ENCODE measurements at places on chromosomes 4 and X.

- DNase-seq: no peak
These were observed 38.9 kb downstream of the DDX60L start for GRCh38 chr4:168441412-168441811.

- peak; percentile 92 for DNase-seq
These were observed 179.1 kb upstream of the MAB21L2 start for GRCh38 chr4:150402871-150403272.

DNA sequence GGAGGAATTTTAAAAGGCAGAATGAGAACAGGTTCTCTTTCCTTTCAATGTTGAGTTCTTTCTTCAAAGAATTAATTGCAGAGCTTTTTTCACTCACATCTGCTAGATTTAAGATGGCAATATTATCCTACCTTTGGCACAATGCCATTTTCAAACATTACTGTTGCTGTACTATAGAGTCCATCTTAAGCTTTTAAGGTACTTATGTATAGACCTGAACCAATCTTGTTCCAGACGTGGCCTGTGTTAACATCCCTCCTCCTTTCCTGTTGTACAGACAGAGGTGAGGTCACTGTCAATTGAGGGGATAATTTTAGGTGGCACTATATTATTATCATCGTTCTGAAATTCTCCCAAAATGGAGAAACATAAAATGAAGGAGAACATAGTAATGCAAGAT is 53.0 kb upstream of the MYOZ2 start:
- peak; percentile 29 for DNase-seq

GRCh38 chrX:56968980-56969379 is 26.4 kb downstream of the SPIN3 start:
- DNase-seq: no peak

- no peak for DNase-seq
These were observed 17.4 kb downstream of the TLR10 start for GRCh38 chr4:38765382-38765781.

DNA sequence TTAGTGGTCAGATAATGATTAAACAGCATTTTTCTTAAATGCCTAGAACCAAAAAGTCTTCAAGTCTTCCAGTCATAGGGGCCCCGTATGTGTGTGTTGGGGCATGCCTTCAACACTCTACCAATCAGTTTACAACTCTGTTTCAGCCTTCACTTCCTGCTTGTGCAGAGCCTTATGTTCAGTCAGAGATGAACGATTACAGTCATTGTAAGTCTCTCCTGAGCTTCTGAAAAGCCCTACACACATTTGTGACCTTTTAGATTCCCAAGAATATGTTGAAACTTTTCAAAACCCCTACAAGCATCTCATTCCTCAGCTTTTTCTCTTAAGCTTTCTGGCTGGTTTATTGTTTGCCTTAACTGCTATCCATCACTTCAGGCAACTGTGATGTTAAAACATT is 591.2 kb downstream of the ZNF674 start:
- no peak for DNase-seq

GRCh38 chrX:125003746-125004446 is 315.8 kb upstream of the TEX13C start:
- DNase-seq: no peak

- no peak for DNase-seq
These were observed 206.1 kb downstream of the LHFPL1 start for GRCh38 chrX:112473654-112474053.

DNA sequence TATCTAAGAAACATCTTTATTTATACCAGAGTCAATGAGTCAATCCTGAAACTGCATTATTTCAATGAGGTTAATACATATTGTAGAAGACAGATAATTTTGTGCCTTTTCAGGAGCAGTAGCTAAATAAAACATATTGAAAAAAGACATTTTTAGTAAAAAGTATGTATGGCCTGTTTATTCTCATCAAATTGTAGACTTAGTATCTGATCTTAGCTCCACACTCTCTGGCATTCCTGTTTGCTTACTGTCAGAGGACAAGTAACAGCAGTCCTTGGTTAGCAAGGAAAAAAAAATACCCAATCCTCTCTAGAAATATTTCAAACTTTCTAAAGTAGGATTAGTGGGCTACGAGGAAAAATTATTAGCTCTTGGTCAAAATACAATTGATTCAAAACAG is 50.5 kb upstream of the GUCY1A1 start:
- DNase-seq: no peak

DNA sequence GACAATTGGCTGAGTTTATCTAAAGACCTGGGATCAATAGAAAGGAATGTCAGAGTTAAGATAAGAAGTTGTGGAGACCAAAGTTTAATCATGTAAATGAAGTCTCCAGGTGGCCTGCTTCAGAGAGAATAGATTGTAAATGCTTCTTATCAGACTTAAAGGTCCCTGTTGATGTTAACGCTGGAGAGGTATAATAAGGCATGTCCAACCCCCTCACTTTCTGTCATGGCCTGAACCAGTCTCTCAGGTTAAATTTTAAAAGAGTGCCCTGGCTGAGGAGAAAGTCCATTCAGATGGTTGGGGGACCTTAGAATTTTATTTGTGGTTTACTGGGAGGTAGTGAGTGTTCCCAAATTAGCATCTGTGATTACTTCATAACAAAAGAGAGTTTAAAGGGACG is 86.7 kb downstream of the AKAP4 start:
- DNase-seq: no peak

DNA sequence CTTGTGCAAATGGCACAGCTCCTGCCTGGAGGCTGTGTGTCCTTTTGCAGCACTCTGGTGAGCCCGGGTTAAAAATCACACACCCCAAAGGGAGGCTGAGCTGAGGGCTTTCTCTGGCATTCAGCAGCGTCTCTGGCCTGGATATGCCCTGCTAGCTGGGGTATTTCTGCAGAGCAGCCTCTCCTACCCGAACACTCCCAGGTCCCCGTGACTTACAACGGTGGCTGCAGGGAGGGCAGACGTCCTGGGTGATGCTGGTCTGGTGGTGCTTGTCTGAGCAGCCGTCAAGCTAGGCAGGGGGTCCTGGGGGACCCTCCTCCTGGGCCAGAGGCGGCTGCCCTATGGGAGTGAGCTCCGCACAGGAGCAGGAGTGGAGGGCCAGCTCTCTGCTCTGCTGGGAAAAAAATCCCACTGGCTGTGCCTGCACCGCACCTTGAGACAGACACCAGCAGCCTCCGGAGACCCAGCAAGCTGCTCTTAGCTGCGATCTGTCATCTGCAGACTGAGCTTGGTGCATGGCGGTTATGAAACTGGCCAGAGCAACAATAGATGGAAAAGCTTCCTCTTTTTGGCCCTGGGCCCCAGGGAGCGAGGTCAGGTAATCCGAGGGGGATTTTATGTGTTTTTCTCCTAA is 41.3 kb upstream of the ASMTL start:
- DNase-seq: no peak

DNA sequence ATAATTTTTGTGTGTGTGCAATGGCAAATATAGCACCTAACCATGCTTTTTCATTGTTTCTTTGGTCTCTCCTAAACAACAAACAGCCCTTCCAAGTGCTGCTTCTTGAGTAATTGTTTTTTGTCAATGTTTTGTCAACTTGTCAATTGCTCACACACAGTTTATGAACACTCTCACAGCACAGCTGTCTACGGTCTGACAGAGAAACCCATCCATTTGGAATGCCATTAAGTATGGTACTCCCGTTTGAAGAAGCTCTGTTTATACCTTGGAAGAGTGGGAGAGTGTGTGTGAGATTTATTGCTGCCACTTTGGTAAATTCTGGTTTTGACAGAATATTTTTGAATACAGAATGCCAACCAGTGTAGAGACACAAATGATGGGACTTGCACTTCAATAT is 254.6 kb downstream of the LDB2 start:
- no peak for DNase-seq

GRCh38 chr4:176839656-176840055 is 46.9 kb upstream of the VEGFC start:
- DNase-seq: no peak

DNA sequence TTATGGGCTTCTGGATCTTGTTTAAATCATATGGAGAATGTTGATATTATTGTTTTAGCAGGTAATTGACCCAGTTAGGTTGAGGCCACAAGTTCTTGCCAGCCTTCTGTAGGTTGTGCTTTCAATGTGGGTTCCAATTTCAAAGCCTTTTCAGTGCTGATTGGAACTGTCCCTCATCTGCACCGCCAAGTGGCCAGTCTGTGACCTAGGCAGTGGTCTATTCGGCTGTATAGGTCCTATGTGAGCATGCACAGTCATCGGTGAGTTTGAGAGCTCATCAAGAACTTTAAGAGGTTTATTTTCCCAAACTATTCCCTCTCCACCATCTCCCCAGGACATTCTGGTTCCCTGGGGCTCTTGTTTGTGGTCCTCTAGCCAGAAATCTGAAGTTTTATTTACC is 35.7 kb downstream of the DDX53 start:
- DNase-seq: peak; percentile 11

- DNase-seq: no peak
These were observed 85.1 kb downstream of the PDGFC start for GRCh38 chr4:156886481-156886880.

DNA sequence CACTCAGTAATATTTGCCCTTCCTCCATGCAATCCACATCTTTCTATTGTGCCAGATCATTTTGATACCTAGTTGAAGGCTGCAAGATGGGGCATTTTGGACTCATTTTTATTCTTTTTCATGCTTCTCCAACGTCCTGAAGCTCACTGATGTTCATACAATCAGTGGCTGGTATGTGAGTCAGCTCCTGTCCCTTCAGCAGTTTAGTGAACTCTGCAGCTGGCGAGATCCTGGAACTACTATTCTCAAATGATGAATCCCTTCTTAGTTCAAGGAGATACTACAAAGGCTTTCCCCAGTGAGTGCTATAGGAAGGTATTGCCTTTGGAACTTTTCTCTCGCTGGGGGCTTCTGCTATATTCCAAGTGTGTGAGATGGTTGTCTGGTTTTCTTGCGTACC is 9.6 kb upstream of the CCDC149 start:
- DNase-seq: no peak

DNA sequence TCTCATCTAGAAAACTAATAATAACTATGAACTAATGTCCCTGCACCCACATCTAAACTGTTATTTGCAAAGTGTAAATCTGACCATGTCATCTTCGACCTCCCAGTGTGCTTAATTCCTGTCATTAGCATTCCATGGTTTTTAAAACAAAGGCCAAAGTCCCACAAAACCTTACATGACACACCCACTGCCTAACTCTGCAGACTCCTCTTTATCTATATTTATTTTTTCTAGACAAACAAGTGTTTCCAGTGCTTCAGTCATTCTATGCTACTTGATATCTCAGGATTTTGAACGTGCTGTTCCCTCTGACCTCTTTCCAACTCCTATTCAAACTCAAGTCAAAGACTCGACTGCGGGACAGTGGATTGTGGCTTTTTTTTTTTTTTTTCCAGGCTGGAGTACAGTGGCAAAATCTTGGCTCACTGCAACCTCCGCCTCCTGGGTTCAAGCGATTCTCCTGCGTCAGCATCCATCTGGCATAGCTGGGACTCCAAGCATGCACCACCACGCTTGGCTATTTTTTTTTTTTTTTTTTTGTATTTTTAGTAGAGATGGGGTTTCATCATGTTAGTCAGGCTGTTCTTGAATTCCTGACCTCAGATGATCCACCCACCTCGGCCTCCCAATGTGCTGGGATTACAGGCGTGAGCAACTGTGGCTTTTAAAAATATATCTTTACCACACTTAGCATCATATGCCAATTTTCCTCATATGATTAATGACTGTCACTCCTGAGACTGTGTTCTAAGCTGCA is 1511.0 kb downstream of the ARAP2 start:
- no peak for DNase-seq

- DNase-seq: no peak
These were observed 56.4 kb upstream of the PNPLA4 start for GRCh38 chrX:7983581-7983980.

DNA sequence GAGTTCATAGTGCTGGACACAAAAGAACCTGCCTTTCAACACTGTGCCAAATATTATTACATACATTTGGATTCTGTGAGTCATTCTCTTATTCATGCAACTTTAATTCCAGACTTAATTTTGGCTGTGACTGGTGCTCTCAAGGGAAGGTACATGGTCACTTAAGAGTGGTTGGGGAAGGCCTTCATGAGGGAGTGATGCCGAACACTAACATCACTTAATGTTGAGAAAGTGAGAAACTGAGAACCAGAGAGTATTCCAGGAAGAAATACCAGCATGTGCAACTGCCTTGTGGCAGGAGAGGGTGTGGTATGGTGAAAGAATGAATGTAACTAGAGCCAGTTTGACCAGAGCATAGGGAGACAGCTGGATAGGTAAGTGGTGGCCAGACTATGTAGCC is 41.5 kb upstream of the FHDC1 start:
- no peak for DNase-seq

DNA sequence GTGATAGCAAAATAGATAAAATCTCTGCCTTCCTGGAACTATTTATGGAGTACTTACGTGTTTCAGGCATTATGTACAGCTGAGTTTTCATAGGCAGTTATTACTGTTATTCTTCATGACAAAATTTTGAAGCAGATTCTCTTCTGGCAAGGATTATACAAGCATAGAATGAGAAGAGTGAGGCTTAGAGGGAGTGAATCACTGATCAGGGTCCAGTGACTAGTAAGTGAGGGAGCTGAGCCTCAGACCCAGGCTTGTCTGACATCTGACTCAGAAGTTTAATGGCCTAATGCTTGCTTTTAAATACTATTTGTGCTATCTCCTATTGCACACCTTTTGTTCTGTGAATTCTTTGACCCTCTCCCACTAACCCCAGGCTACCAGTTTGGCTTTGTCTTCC is 110.6 kb downstream of the DTHD1 start:
- no peak for DNase-seq

Measured in NCI-H1417 (cell line).